SJSA1 (cell line): ENCODE measurements at places on chromosomes 16 and 17. TPM values are rescaled to one million over a fixed set of nuclear protein-coding genes. Genes with fewer than 3 reads are reported as not detected.
A peak's percentile ranks its signal among the peaks of the same experiment; 100 is the strongest.

- no peak for DNase-seq
These were observed 46.1 kb downstream of the CPPED1 start for GRCh38 chr16:12757546-12757945.

DNA sequence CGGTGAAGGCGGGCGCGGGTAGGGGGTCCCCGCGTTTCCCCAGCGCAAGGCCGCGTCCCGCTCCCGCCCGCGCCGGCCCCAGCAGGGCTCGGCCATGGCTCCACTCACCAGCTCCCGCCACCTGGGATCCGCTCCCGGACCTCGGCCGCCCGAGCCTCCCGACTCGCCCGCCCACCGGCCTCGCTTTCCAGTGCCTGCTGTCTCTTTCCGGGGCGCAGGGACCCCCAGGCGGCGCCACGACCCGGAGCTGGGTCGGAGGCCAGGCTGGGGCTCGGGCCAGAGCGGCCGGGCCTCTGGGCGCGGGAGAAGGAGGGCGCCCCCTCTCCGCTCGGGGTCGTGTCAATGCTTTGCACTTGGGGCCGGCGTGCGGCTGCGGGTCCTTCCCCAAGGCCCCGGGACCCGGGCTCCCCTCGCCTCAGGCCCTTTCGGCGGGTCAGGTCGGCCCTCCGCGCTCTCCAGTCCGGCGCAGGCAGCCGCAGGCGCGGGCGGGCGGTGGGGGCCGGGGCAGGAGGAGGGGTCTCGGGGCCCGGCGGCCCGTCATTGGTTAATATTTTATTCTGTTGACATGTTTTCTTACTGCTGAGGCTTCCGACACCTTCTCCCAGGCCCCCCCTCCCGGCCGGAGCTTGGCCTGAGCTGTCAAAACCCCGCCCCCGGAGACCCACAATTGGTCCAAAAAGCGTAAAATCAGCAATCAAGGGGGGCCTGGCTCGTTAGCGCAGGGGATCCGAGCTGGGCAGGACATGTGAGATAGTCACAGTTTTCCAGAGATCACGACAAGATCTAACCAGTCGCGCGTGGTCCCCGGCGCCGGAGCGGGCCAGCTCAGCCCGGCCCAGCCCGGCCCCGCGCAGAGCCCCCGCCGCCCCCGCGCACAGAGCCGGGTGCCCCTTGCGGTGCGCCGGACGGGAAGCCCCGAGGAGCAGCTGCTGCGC, at the start of gene TBX2:
Gene TBX2 (plus strand): TSS at position 713 of the 935 bp plus-strand sequence. CDS start 334 bp downstream, outside the sequence.
- peak; percentile 95 for DNase-seq

- DNase-seq, result no peak
These were observed 33.7 kb downstream of the TSC2 start for GRCh38 chr16:2081201-2082084.

- DNase-seq, result no peak
These were observed 4.6 kb downstream of the MYBBP1A start for GRCh38 chr17:4550534-4551039.

DNA sequence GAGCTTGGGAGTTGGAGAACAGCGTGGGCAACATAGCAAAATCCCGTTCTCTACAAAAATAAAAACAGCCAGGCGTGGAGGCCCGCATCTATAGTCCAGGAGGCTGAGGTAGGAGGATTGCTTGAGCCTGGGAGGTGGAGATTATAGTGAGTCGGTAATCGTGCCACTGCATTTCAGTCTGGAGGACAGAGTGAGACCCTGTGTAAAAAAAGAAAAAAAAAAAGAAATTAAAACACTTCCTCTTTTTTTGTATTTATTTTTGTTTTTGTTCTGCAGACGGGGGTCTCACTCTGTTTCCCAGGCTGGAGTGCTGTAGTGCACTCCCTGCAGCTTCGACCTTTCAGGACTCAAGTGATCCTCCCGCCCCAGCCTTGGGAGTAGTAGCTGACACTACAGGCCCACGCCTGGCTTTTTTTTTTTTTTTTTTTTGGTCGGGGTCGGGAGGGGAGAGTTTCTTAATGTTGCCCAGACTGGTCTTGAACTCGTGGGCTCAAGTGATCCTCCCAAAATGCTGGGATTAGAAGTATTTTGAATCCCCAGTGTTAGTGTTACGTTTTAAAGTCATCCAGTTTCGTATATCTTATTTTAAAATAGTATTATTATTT, 1.5 kb downstream of the IST1 start:
- DNase-seq, result no peak

- DNase-seq, result peak; percentile 38
These were observed 42.8 kb downstream of the MEAK7 start for GRCh38 chr16:84461413-84462295.

- DNase-seq, result no peak
These were observed 2.0 kb downstream of the KDM6B start for GRCh38 chr17:7835814-7836595.

DNA sequence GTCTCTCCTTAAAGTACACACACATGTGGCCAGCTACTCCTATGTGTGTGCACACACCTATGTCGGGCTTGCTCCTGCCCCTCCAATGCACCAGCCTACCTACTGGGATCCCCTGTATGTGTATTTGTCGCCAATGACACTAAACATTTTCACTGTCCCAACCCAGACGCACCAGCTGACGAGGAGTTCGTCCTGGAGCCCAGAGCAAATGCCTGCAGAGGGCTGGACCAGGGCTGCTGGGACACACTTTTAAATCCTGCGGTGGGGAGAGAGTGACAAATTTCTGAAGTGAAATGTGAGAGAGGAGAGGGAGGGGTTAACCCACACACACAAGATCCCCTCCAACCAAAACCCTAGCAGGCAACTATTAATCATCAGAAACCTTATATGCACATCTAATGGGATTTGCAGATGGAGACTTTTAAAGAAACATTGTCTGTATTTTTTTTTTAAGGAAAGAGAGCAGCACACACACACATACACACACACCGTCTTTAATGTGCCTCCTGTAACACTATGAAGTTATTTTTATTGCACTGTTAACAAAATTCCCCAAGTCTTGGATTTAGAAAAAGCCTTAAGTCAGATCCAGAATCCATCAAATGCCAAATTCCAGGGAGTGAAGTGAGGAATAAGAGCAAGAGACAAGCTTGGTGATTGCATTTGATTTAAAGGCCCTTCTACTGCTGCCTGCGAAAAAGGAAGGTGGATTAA, at the start of gene MEOX1:
Gene MEOX1 (minus strand): TSS at position 224 of the 714 bp plus-strand sequence. CDS start 388 bp downstream, outside the sequence.
- DNase-seq, result no peak

DNA sequence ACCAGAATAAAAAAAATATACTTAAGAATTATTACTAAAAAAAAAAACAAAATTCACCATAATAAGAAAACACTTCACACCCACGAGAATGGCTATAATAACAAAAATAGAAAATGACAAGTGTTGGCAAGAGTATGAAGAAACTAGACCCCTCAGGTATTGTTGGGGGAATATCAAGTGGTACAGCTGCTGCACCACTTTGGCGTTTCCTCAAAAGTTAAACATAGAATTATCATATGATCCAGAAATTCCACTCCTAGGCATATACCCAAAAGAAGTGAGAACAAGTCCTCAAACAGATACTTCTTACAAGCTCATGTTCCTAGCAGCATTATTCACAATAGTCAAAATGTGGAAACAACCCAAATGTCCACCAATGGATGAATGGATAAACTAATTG, 26.3 kb downstream of the AMFR start:
- no peak for DNase-seq

- no peak for DNase-seq
These were observed 14.2 kb downstream of the APOH start for GRCh38 chr17:66214884-66215528.

DHODH gene
- total RNA-seq, result 5.5 and 6.6 TPM in 2 replicates

TSNAXIP1 gene
- 0.03 and 1.00 TPM in 2 replicates for total RNA-seq
